ENCODE measurements at places on chromosomes 11 and 22.

DNA sequence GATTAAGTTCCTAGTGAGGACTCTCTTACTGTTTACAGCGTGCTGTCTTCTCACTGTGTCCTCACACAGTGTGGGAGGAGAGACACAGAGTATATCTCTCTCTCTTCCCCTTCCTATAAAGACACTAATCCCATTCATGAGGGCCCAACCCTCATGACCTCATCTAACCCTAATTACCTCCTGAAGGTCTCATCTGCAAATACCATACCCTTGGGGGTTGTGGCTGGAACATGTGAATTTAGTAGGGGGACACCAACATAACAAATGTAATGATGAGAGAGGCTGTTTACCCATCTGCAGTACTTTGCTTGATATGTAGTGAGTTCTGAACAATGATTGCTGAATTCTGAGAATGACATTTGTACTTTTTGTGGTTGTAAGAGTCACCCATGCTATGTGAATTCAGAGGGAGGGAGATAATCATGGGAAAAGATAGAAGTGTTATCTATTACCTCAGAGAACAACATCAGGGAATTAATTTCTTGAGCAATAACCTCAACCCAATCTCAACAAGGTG lies 4.9 kb upstream of the OR52W1 start:
- DNase-seq = no peak

DNA sequence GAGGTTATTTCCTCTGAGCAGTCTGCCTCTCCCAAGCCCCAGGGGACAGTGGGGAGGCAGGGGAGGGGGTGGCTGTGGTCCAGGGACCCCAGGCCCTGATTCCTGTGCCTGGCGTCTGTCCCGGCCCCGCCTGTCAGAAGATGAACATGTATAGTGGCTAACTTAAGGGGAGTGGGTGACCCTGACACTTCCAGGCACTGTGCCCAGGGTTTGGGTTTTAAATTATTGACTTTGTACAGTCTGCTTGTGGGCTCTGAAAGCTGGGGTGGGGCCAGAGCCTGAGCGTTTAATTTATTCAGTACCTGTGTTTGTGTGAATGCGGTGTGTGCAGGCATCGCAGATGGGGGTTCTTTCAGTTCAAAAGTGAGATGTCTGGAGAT lies 3.1 kb downstream of the PIM3 start:
- no peak for DNase-seq

GRCh38 chr11:35526370-35526792 lies 965 bp upstream of the PAMR1 start:
- DNase-seq = no peak

- no peak for DNase-seq
Observed at GRCh38 chr22:19498154-19498865, 18.6 kb downstream of the CDC45 start.

GRCh38 chr22:45226503-45227186 lies 14.0 kb downstream of the KIAA0930 start:
- no peak for DNase-seq

DNA sequence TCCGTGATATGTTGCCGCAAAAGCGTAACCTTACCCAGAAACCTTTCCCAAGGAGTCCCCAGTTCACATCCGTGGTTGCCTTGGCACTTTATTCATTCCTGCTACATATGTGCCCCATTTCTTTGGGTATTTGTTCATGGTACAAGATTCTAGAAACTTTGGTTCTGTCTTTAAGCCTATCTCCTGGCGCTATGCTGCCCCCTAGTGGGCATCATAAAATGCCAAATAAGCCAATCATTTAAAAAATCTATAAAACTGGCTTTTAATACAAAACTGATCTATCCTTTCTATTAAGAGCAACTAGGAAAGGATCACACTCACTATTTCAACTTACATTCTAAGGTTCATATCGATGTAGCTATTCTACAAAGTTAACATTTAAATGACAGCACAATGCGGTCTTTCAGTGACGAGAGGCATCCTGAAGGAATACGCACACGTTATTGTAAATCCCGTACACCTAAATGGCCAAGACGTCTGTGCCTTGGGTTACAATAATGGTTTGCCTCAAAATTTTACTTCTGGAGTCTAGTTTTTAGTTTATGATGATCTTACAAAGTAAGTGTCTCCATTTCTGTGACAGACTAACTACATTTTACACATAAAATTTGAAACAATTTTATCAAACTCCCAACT lies 16.2 kb downstream of the PIWIL3 start:
- no peak for DNase-seq

- no peak for DNase-seq
Observed at GRCh38 chr22:48098921-48099245, 1336.4 kb downstream of the TBC1D22A start.

GRCh38 chr11:134572741-134573675 lies 161.0 kb upstream of the B3GAT1 start:
- DNase-seq = no peak
